Esophagus mucosa (tissue), 1 donor: ENCODE measurements at places on chromosomes 12 and 14. TPM values are rescaled to one million over a fixed set of nuclear protein-coding genes. Genes with fewer than 3 reads are reported as not detected.

ABCC9 gene
- total RNA-seq, result 3.0 TPM

KRT5 gene
- total RNA-seq, result 11,855 TPM

RBP5 gene
- total RNA-seq, result 0.76 TPM

WDR20 gene
- 26.5 TPM for total RNA-seq

- no peak for ATAC-seq
Measured at GRCh38 chr12:121857322-121858246, 1.1 kb downstream of the HPD start.

DEPDC4 gene
- 0.68 TPM for total RNA-seq

DNA sequence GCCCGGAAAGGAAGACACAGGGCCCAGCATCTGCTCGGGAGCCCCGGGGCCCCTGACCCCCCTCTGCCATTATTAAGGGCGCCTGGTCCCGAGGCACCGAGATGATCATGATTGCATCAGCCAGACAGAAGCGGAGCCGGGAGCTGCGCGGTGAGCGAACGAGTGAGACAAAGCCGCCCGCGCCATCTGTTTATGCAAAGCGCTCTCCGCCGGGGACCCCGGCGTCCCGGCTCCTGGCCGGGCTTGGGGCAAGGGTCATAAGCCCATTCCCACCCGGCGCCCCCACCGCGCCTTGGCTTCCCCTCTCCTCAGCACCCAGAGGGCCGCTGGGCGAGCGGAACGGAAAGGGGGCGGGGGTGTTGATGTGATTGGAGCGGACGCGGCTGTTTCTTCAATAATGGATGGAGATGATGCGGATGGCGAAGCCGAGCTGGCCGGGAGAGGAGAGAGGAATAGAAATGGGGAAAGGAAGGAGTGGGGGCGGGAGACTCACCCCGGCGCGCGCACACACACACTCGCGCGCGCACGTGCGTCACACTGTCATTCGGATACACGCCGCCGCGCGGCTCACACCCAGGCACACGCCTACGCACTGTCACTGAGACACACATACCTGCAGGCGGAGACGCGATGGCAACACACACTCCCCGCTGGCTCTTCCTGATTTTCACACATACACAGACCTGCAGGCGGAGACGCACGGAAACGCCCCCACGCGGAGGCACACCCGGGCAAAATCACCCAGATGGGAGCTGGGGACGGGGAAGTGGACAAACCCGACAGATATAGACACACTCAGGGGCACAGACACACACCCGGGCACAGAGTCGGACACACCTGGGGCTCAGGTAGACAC lies 10.7 kb downstream of the STAC3 start:
- ATAC-seq, result peak; percentile 35

DNA sequence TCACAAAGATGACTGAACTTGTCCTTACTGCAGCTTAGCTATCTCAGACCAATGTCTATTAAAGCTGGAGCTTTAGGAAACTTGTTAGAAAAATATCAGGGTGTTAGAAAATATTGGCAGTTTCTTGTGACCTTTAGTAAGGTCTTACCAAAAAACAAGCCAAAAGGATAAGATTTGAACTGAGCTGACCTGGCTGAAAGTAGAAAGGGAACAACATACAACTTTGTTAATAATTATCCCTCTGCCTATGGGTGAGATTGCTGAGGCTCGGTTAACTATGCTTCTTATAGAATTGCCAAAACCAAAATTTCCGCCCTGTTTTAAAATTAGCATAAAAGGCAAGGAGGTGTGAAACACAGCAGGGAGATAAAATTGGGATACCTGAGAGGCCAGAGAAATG lies 73.8 kb downstream of the DHRS2 start:
- no peak for ATAC-seq

MYBPC1 gene
- 0.40 TPM for total RNA-seq

DNA sequence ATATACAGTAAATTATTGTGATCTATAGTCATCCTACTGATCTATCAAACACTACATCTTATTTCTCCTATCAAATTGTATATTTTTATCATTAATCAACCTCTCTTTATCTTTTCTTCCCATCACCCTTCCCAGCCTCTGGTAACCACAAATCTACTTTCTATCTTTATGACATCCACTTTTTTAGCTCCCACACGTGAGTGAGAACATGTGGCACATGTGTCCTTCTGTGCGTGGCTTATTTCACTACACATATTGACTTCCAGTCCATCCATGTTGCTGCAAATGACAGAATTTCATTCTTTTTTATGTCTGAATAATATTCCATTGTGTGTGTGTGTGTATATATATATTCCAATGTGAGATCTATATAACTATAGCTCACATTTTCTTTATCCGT lies 67.8 kb upstream of the TBX5 start:
- no peak for ATAC-seq

DNA sequence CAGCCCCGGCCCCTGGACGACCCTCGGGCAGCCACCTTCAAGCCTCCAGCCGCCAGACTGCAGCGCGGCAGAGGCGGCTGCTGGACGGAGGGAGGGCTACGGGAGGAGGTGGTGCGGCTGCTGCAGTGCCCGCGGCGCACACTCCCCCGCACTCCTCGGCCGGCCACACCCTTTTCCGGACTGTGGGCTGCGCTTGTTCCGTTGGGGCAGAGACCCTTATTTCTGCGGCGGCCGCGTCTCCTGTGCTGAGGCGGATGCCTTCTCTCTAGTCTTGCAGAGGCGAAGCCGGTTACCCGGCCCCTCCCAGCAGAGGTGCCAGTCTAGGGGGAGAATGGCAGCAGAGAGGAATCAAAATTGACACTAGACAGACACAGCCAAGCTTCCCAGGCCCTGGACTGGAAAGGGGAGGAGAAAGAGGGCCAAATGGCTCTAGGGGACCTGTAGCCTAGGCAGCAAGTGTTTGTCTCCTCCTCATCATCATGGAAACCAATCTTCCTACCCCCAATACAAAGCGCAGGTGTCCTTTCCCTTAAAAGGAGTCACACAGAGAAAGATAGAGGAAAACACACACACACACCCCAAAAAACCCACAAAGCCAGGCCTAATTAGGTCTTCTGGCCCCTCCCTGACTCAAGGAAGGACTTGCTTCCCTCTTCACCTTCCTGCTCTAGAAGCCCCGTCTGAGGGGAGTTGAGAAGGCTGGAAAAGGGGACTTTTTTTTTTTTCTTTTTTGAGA lies 1.3 kb downstream of the ESYT1 start:
- peak; percentile 9 for ATAC-seq

TMEM120B gene
- 4.1 TPM for total RNA-seq

- no peak for ATAC-seq
Measured at GRCh38 chr14:25150934-25151790, 101.2 kb upstream of the STXBP6 start.

- ATAC-seq, result peak; percentile 24
Measured at GRCh38 chr12:109624467-109624866, 50.9 kb downstream of the MVK start.

C12orf56 gene
- 3.3 TPM for total RNA-seq

GRCh38 chr12:6961695-6962284 lies 8.7 kb downstream of the PHB2 start:
- ATAC-seq, result peak; percentile 39

DNA sequence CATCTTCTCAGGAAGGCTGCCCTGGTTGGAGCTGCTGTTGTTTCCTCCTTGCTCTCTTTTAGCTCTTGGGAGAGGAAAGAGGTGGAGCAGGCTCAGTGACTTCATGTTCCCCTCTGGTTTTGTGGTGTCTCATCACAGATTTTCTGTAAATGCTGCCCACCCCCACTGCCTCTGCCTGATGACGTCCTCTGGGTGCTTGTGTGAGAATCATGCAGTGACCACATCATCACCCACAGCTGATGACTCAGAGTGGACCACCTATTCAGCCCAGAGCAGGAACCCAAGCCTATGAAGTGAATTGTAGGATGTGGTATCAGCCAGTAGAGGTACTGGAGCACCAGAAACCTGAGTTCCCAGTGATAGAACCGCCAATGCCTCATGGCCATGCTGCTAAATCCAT lies at the start of gene GZMB:
Gene GZMB (minus strand): TSS at position 33 of the 400 bp plus-strand sequence. CDS start 30 bp downstream, at position 3.
- ATAC-seq, result no peak

DNA sequence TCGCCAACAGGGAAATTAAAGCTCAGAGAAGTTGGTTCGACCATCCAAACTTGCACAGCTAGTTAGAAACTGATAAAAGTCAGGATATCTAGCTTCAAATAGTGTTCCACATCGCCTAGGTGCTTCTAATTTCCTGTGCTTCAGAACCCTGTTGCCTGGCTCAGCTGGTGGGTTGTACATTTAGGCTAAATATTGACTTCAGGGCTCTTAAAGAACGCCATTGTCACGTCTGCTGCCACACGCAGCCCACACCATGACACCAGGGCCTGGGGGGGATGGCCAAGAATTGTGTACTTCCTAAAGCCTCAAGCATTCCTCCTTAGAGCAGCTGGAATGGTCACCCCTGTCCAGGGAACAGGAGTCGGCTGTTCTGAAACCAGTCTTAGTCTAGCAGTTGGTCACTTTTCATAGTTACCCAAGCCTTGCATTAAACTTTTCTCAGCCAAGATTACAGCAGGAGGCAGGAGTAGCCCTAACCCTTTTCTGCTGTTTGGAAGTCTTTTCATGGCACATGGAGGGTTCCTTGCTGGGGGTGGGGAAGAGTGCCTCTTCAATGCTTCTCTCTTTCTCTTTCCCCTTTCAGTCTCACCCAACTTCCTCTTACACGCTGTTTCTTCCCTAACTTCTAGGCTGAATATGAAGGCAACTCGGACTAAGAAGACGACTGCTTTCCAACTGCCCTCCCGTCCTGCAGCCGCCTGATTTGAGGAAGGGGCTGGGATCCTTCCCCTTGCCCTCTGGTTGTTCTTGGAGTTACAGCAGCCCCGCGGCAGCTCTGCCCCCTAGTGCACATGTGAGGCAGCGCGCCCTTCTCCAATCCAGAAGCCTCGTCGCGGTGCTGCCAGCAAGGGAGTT lies 17.1 kb downstream of the FOS start:
- peak; percentile 25 for ATAC-seq

KRT72 gene
- not detected for total RNA-seq

ASCL1 gene
- not detected for total RNA-seq

DNA sequence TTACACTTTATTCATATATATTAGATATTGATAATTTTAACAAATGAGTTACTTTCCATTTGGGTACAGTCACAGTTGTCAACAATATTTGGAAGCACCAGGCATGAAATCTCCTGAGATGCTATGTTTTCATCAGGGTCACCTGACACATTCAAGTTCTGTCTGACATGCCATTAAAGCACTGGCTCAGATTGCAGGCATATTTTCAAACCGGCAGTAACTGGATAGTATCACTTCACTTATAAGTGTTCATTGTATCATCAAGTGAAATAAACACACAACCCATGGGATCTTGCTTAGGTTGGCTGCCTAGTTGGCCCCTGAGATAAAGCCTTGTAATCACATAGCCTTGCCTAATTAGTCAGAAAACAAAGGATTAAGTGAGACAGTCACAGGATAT lies 4.8 kb downstream of the IFNG start:
- ATAC-seq, result no peak

DNA sequence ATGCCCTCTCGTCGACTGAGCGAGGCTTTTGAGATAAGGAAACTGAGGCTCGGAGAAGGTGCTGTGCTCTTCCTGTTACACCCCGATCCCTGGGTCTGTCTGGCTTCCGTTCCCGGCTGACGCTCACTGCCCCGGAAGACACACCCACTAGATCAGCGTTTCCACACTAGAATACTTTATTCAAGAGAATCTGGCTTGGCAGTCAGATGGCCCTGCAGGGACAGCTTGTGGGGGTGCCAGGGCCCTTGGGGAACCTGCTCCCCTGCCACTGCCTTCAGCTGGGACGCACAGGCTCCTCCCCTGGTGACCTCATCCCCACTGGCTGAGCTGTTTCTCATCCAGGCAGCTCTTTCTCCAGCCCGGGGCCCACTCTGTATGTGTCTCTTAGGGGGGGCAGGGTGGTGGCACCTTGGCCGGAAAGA lies 13.7 kb downstream of the PGF start:
- peak; percentile 60 for ATAC-seq

DUSP6 gene
- 15.0 TPM for total RNA-seq

ATP2B1 gene
- 13.9 TPM for total RNA-seq
